ENCODE measurements at places on chromosomes 3 and 15. TPM values are rescaled to one million over a fixed set of nuclear protein-coding genes. Genes with fewer than 3 reads are reported as not detected.

DNA sequence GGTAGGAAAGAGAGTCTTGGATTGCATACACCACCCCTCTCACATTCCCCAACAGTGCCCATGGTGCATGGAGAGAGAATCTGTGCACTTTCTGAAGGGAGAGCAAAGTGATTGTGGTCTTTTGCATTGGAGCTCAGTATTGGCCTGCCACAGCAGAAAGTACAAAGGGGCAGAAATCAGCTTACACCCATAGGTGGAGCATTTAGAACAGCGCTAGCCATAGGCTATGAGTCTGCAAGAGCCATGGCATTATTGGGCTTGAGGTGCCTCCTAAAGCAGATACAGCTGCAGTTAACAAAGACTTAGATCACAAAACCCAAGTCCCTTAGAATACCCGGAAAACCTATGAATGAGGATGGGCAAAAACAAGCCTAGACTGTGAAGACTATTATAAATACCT lies 21.8 kb downstream of the SI start:
- H3K4me3 ChIP-seq = no peak overlapping the region
- H3K36me3 ChIP-seq = peaks cover 5% of the 10 kb centered on the region
- H3K27ac ChIP-seq = no peak overlapping the region
- no peak for DNase-seq

DNA sequence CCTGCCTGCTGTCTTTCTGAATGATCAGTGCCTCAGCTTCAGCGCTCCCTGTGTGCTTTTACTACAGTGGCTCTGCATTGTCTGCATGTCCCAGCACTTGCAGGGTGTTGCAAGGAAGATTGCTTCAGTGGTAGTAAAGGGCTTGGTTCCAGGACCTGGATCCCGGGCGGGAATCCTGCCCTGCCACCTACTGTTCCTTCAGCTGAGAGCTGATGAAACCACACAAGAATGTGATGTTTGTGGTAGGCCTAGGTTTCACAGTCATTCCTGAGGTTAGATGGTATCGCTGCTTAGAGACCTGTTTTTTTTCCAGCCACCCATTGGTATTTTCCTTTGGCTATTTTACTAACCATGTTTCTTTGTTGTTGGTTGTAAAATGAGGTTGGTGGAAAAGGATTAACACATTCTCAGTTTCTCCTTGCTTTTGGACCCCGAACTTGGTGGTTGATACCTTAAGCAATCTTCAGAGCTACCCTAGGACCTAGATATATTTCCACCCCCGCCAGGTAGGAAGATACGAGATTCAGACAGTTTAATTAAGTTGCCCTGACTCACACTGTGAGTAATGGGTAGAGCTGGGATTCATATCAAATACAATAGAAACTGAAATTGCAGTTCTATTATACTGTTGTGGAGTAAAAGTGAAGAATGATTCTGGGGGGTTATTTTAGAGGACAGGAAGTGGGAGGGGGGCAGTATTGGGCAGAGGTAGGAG lies 11.4 kb downstream of the GPR87 start:
- H3K4me1 ChIP-seq = peaks cover 8% of the 10 kb centered on the region
- H3K27me3 ChIP-seq = no peaks in the 10 kb centered on the region
- peak; percentile 84 for DNase-seq
- H3K36me3 ChIP-seq = no peaks in the 10 kb centered on the region
- H3K27ac ChIP-seq = peak overlapping the region; percentile 85
- no peak overlapping the region for H3K4me3 ChIP-seq

DNA sequence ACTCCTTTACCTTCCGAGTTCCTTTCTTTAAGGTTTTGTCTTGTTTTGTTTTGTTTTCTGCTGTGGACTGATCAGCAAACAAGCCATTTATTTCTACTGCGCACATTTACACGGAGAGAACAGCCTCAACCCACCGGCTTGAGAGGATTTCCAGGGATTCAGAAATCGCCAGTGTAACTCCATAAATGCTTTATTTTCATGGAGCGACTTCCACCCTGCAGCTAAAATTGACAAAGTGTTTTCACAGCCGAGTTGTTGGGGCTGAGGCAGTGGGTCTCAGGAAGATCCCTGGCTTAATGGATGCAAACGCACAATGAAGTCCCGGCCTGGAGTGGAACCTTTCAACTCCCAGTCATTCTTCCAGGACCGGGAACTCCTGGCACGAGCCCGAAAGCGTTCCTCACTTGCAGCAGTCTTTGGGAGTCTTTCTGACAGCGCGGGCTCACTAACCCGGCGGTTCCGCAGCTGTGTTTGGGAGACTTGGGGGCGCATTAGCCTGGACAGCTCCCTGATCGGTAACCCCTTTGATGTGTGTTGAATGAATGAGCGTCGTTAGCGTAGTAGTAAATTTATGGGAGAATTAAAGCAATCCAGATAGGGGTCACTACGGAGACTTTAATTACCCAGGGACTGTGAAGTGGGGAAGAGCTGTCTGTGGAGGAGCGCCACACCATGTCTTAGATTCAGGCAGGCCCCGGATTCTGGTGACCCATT lies 785 bp upstream of the MYRIP start:
- peaks cover 38% of the 10 kb centered on the region for H3K27me3 ChIP-seq
- no peaks in the 10 kb centered on the region for H3K36me3 ChIP-seq
- H3K4me1 ChIP-seq = peaks cover 2% of the 10 kb centered on the region
- no peak overlapping the region for H3K27ac ChIP-seq
- peak overlapping the region; percentile 72 for H3K4me3 ChIP-seq

DNA sequence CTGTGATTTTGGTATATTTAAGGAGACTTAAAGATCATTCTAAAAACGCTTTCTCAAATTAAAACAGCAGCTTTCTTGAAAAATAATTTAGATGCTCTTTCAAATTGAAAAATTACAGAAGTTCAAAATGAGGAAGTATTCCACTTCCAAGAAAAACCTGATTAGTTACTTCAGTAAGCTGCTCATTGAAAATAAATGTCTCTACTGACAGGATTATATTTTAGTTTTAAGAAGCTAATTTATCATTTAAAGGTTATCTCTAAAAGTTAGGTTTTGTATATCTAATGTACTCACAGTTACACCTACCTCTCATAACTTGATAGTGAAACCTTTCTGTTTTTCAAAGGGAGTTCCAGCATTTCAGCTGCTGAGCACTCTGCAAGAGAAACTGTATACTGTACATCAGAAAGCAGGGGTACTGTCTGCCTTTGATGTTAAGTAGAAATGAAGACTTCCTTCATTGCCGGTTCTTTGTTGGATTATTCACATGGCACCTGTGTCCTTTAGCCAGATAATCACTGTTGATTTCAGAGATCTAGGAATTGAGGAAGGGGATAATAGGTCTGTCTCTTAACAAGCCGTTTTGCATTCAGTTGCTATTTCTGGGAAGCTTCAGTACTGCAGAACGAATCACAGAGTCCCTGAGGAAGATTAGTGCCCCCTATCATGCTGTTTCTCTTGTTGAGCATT lies 161.6 kb downstream of the TCF12 start:
- no peaks in the 10 kb centered on the region for H3K36me3 ChIP-seq
- H3K4me1 ChIP-seq = no peaks in the 10 kb centered on the region

DNA sequence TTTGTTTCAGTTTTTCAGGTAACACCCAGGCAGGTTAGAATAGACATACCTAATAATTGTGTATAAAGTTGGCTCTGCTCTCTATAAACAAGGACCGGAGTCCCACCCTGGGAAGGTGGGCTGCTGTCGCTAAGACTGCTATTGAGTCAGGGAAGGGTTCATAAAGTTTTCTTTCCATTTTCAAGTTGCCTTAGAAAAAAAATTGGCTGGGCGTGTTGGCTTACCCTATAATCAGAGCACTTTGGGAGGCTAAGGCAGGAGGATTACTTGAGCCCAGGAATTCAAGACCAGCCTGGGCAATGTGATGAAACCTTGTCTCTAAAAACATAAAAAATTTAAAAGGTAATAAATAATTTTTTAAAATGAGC lies 11.3 kb upstream of the PIAS1 start:
- DNase-seq = no peak
- H3K27me3 ChIP-seq = no peaks in the 10 kb centered on the region
- H3K27ac ChIP-seq = no peak overlapping the region
- H3K4me3 ChIP-seq = no peak overlapping the region
- H3K4me1 ChIP-seq = no peaks in the 10 kb centered on the region

- H3K4me1 ChIP-seq = no peaks in the 10 kb centered on the region
- H3K27me3 ChIP-seq = no peaks in the 10 kb centered on the region
- H3K36me3 ChIP-seq = no peaks in the 10 kb centered on the region
- DNase-seq = no peak
Observed at GRCh38 chr3:44890258-44890657, 15.8 kb downstream of the TGM4 start.

DNA sequence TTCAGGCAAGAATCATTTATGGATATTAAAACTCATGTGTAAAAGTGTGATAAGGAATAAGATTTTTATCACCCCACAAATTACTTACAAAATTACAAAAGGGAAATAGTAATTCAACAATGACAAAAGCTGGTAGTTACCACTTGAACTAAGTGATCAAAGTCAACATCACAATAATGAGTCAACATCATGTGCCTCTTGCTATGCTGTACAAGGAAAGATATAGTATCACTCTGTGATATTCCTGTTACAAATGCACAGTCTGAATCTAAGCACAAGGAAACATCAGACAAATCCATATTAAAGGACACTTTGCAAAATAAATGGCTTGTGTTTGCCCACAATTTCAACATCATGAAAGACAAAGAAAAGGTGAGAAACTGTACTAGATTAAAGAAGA lies 90.5 kb upstream of the PLCL2 start:
- no peak overlapping the region for H3K27ac ChIP-seq
- H3K4me1 ChIP-seq = no peaks in the 10 kb centered on the region
- H3K27me3 ChIP-seq = no peaks in the 10 kb centered on the region
- no peak for DNase-seq

- no peak overlapping the region for H3K27ac ChIP-seq
- no peaks in the 10 kb centered on the region for H3K36me3 ChIP-seq
- no peaks in the 10 kb centered on the region for H3K27me3 ChIP-seq
- H3K4me3 ChIP-seq = no peak overlapping the region
Observed at GRCh38 chr3:178583963-178584575, 47.8 kb downstream of the KCNMB2 start.

DNA sequence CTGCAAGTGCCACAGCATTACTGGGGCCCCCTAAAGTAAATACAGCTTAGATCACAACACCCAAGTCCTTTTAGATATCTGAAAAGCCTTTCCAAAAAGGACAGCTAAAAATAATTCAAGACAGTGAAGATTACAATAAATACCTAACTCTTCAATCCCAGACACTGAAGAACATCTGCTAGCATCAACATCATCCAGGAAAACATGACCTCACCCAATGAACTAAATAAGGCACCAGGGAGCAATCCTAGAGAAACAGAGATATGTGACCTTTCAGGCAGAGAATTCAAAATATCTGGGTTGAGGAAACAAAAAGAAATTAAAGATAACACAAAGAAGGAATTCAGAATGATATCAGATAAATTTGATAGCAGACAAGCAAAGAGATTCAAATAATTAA lies 71.7 kb upstream of the TTC14 start:
- no peaks in the 10 kb centered on the region for H3K36me3 ChIP-seq
- no peak overlapping the region for H3K27ac ChIP-seq
- H3K27me3 ChIP-seq = no peaks in the 10 kb centered on the region
- no peak for DNase-seq
- no peak overlapping the region for H3K4me3 ChIP-seq
- no peaks in the 10 kb centered on the region for H3K4me1 ChIP-seq

DNA sequence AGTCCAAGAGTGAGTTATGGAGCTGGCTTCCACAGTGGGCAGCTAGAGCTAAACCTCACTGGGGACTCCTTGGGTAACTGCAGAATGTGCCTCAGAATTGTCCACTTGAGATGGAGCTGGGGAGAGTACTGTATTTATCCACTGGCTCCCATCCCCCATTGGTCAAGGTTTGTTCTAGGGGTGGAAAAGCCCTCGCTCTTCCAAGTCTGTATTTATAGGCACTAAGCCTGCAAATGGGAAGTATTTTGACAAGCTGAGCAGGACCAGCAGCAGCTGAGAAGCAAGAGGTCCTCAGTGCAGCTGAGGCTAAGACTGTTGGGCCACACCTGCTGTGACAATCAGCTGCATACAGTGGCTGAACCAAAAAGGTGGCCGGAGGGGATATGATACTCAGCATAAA lies 5.8 kb downstream of the USP13 start:
- no peaks in the 10 kb centered on the region for H3K4me1 ChIP-seq
- H3K4me3 ChIP-seq = no peak overlapping the region
- H3K36me3 ChIP-seq = no peaks in the 10 kb centered on the region

GRCh38 chr3:60000311-60001105 lies 950.7 kb upstream of the CFAP20DC start:
- no peaks in the 10 kb centered on the region for H3K4me1 ChIP-seq
- no peaks in the 10 kb centered on the region for H3K27me3 ChIP-seq
- no peak overlapping the region for H3K4me3 ChIP-seq

DNA sequence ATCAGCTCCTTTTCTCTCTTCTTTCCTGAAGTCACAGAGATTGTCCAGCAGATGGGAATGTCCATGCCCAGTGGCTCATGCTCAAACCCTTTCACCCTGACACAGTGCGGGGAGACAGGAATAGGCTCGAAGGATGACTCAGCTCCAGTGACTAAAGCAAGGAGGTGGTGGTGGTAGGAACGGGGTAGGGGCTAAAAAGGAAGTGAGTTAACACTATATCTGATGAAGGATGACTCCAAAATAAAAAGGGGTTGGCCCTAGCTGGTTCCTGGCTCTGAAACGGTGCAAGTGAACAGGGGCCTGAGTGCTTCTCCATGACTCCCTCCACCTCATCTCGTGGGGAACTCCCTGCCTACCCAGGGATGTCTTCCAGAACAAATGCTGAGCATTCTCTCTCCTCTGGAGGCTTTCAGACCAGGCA lies 167.4 kb upstream of the LPP start:
- H3K36me3 ChIP-seq = no peaks in the 10 kb centered on the region
- no peak overlapping the region for H3K27ac ChIP-seq
- H3K4me1 ChIP-seq = no peaks in the 10 kb centered on the region
- no peak for DNase-seq

DNA sequence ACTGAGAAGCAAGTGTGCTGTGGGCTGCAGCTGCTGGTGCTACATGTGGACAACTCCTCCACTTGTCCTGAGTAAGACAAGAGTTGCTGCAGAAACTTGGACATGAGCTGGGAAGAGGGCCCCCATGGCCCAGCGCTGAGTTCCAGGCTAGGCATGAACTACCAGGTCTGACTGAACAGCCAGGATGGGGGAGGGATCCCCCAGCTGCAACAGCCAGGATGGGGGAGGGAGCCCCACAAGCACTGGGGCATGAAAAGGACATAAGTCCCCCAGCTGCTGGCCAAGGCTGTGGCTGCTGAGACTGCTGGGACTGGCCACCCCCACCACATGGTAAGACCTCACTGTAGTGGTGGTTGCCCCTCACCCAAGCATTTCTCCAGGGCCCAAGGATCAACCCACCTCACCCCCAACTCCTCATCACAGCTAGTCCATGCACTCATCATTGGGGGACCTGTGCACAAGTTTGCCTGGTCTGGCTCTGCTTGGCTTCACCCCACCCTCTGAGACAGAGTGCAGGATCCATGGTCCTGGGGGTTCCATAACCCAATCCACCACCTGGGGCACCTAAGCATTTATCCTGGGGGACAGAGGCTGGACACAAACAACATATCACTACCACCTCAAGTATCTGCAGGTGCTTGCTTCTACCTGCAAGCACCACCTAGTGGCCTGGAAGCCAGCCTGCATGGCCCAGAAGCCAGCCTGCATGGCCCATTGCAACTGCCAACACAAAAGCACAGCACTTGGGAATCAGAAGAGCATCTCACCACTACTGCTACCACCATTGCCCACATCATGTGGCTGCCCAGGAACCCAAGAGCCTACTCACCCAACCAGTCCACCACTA lies 84.5 kb upstream of the STT3B start:
- no peak overlapping the region for H3K4me3 ChIP-seq
- no peaks in the 10 kb centered on the region for H3K36me3 ChIP-seq
- H3K4me1 ChIP-seq = no peaks in the 10 kb centered on the region
- no peak for DNase-seq
- H3K27ac ChIP-seq = no peak overlapping the region
- no peaks in the 10 kb centered on the region for H3K27me3 ChIP-seq

IGDCC3 gene
- 1.8 TPM for total RNA-seq

SLC6A1 gene
- total RNA-seq = 0.32 TPM

SLC24A5 gene
- not detected for total RNA-seq

FETUB gene
- total RNA-seq = not detected

DPPA2 gene
- total RNA-seq = not detected

VGLL3 gene
- 60.0 TPM for total RNA-seq

TGM5 gene
- 2.7 TPM for total RNA-seq

All from breast epithelium (tissue), 4 donors.